Right cardiac atrium (tissue), 5 donors: ENCODE measurements at places on chromosomes 3 and 15. TPM values are rescaled to one million over a fixed set of nuclear protein-coding genes. Genes with fewer than 3 reads are reported as not detected.

- no peak for DNase-seq
Measured at GRCh38 chr3:33318710-33319380, 41.6 kb downstream of the FBXL2 start.

DNA sequence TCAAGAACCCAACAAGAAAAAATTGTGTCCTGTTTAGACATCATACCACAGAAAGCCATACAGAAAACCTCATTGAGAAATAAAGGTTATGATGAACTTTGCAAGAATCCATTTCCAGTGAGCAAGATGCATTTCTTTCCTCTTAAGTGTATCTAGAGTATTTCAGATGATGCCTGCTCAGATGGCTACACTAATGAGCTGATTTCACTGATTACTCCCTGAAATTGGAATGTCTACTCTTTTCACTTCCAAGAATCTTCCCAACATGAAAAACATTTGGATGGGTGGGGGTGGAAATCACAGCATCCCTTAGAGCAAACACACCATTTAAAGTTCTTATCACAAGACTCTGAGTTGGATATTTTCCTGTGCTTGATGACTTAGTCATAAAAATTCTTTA is 41.4 kb upstream of the IL12A start:
- DNase-seq: no peak

TTLL13 gene
- total RNA-seq: 0.54 TPM

GRCh38 chr3:126960604-126960995 is 22.3 kb upstream of the PLXNA1 start:
- peak; percentile 67 for DNase-seq

DNA sequence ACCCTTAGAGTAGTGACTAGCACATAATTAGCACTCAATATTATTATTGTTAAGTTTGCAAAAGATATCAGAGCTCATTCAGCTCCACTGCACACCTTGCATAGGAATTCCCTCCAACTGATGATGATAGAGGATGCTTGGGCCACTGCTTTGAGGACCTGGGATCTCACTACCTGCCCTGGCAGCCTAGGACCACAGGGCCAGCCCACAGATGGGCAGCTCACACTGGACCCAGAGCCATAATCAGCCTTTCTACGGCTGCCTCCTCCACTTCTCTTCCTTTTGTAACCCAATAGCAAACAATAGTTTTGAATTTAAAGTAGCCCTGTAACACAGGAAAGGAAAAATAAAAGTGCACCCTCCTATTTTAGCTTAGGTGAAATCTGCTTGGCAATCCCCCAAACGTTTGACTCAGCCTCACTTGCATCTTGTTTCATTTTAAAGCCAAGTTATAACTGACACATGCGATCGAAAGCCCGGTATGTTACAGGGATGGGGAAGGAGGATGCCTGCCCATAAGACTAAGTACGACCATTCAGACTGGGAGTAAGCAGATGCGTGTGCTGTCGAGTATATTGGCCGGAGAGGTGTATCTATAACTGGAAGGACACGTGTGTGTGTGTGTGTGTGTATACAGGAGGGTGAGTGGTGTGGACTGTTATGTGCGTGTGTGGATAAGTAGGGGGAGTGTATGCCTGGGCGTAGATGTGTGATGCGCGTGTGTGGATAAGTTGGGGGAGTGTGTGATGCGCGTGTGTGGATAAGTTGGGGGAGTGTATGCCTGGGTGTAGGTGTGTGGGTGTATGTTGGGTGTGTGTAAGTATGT is 65.9 kb downstream of the CPN2 start:
- no peak for DNase-seq

DNA sequence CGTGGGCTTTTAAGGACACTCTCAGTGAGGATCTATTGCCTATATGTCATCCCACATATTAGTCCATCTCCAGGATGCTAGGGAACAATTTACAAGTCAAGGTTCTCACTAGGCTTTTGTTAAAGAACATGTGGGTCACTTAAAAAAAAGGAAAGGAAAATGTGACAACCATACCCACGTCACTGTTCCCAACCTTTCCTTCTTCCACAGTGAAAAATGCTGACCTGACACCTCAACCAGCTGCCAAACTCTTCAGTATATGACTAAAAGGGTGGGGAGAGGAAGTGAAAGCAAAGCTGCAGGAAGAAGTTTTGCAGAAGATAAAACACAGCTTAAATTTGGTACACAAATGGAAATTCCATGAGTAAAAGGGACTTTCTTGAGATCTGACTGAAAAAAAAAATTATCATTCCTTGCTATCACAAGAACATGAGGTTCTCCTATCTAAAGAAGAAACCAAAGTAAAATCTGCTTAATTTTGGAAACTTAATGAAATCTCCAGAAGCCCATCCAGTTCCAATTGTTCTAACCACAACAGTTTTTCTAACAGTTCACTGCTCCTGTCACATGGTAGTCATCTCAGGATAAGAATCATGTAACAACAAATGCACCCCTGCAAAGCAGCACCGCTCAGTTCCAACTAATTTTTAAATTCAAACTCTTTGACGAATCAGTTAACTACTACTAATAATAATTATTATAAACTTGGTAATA is 117.0 kb upstream of the TSPAN3 start:
- peak; percentile 55 for DNase-seq

- no peak for DNase-seq
Measured at GRCh38 chr3:160150525-160150924, 74.7 kb upstream of the C3orf80 start.

FRMD5 gene
- total RNA-seq: 44.6 TPM

CHST13 gene
- not detected for total RNA-seq

DNA sequence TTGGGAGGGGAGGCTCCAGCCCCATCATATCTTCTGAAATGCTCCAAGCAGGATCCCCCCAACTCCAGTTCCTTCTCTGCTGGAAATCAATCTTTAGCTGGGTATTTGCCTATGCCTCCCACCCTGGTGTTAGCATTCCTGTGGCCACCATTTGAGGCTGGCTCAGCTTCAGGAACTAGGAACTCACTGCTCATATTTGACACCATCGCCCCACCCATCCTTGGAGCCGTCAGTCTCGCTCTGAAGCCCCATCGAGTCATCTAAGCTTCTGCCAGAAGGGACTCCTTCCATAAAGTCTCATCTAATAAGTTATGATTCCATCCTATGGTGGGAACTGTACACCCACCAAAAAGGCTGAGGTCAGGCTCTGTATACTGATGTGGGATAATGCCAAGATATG is 26.4 kb downstream of the PRKCD start:
- no peak for DNase-seq

DNA sequence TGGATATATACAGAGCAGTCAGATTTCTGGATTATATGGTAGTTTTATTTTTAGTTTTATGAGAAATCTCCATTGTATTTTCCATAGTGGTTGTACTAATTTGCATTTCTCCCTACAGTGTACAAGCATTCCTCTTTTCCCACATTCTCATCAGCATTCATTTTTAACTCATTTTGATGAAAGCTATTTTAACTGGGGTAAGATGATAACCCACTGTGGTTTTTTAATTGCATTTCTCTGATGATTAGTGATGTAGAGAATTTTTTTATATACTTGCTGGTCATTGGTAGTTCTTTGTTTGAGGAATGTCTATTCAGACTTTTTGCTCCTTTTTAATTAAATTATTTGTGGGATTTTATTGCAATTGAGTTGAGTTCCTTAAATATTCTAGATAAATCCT is 903.6 kb downstream of the DIPK2A start:
- no peak for DNase-seq

DPPA4 gene
- total RNA-seq: not detected

DNA sequence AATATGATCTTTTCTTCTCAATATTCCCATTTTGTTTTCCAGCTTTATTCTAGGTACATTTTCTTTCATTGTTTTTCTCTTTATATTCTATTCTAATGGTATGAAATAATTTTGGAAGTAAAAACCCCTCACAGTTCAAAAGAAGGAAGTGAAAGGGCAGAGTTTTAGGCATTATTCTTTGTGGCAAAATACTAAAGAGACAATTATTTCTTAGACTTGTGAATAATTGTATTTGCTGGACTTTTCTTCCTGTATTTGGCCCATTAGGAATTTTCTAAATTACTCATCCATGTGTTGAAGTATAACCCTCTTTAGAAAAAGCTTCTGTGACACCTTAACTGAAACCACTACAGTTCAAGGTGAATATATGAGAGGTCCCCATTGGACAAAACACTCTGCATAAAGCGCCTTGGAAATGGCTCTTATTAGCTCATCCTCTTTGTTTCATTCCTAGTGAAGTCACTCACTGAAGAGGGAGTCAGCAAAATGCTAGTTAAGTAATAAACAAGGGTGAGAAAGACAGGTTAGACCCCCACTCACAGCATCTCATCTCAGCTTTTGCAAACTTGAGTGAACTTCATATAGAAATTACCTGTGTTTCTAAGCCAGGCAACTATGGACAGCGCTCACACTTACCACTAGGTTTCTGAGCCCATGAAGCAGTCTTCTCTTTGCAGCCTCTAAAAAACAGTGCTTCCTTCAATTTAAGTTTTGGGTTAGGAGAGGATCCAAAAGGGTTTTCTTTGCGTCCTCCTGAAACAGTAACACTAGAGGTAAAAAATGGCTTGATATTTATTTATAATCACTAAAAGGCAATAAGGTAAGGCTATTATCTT is 327.5 kb downstream of the ARPP21 start:
- no peak for DNase-seq

TMEM89 gene
- not detected for total RNA-seq

DNA sequence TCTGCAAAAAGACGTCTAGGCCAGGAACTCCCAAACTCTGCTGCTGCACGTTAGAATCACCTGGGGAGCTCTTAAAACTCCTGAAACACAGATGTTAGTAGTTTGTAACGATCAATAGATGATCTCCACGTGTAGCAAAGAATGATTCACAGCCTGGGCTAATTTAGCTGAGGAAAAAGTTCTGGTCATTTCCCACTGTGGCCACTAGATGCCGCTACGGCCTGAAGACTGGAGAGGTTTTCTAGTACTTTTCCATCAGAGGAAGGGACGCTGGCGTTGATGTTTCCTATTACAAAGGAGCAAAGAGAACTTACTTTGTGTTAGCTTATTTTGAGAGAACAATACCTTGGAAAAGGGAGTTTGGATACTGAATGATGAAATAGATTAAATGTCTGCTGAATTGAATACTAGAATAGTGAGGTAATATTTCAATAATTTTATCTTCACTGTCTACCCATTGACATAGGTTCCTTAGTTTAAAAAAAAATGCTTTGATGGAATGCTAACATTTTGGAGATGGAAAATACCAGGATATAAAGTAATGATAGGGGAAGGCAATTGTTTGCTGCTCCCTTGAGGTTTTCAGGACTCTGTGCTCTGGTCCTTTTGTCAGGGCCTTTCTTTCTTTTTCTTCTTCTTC is 159.1 kb downstream of the P3H2 start:
- peak; percentile 65 for DNase-seq

DNA sequence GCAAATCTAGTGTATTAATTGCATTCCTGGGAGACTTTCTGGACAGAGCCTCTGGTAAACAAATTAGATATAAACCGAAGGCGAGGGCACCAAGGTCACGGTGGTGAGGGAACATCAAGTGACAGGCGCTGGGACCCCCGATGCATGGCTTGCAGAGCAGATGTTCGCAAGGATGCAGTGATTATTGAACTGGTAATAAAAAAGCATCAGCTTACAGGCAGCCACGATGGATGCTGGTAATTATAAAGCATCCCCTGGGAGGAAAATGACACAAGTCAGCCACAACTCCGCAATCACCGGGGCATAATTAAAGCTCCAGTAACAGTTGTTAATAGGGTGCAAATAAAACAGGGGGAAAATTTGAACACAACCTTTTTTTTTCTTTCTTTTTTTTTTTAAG is 231.1 kb upstream of the DPH6 start:
- no peak for DNase-seq

TRH gene
- not detected for total RNA-seq

ZXDC gene
- total RNA-seq: 20.1 TPM

GRCh38 chr15:58182460-58183163 is 44.4 kb downstream of the AQP9 start:
- peak; percentile 76 for DNase-seq

IGSF10 gene
- 5.0 TPM for total RNA-seq

GRCh38 chr15:101712078-101712477 is 12.2 kb downstream of the TARS3 start:
- DNase-seq: no peak

GPR62 gene
- 1.5 TPM for total RNA-seq

FAM43A gene
- total RNA-seq: 6.0 TPM

CCDC54 gene
- total RNA-seq: not detected

DLL4 gene
- total RNA-seq: 5.9 TPM

ARHGEF3 gene
- 10.0 TPM for total RNA-seq

SNRK gene
- 29.0 TPM for total RNA-seq

- no peak for DNase-seq
Measured at GRCh38 chr3:158909870-158910269, 108.0 kb downstream of the MFSD1 start.

KBTBD12 gene
- 3.8 TPM for total RNA-seq

GRCh38 chr15:52066842-52067544 is 45.6 kb downstream of the BCL2L10 start:
- no peak for DNase-seq

DNA sequence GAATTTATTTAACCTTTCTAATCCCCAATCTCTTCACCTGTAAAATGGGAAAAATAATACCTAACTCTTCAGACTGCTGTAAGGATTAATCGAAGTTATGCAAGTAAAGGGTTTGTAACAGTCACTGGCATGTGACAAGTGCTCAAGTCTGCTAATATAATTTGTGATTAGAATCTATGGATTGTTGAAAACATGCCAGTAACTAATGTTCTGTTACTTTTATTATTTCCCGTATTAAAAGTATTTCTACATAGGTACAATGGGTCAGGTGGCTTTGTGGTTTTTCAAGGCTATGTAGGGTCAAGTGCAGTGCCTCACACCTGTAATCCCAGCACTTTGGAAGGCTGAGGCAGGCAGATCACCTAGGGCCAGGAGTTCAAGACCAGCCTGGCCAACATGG is 29.4 kb downstream of the ULK4 start:
- no peak for DNase-seq

DNA sequence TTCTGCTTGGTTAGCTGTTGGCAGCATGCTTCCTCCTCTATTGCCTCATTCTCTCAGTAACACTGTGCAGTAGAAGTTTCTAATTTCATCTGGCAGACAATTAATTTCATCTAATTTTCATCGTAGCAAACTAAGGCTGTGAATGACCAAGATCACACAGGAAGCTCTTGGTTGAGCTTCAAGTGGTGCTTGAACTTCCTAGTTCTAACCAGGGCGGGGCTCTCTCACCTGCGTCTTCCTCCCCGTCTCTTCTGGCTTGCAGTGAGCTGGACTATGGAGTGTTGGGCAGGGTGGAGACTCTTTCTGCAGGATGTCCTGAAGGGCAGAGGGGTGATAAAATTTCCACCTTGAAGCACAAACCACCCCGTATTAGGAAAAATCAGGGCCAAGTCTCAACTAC is 2.0 kb upstream of the IL16 start:
- DNase-seq: no peak
